ENCODE measurements at places on chromosomes 7 and 10.

GRCh38 chr10:45339894-45340293 lies 24.5 kb upstream of the OR13A1 start:
- DNase-seq = no peak

DNA sequence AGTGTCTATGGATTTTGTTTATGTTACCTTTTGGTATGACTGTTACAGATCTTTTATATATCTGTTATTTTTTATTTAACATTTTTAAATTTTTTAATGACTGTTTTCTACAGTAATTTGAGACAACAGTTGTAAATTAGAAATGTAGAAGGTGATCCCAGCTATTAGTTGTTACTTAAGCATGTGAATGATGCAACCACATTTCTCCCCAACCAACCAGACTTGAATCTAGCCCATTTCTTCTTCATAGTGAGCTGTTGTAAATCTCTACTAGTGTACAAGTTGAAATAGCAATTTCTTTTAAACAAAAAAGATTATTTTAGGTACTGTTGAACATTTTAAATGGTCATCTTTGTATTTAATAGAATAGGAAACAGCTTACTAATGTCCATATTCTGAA lies 18.0 kb downstream of the TMEM106B start:
- no peak for DNase-seq

- DNase-seq = no peak
Observed at GRCh38 chr10:100612601-100613595, 77.2 kb downstream of the HIF1AN start.

GRCh38 chr7:43659549-43659896 lies 69.8 kb downstream of the COA1 start:
- DNase-seq = no peak

DNA sequence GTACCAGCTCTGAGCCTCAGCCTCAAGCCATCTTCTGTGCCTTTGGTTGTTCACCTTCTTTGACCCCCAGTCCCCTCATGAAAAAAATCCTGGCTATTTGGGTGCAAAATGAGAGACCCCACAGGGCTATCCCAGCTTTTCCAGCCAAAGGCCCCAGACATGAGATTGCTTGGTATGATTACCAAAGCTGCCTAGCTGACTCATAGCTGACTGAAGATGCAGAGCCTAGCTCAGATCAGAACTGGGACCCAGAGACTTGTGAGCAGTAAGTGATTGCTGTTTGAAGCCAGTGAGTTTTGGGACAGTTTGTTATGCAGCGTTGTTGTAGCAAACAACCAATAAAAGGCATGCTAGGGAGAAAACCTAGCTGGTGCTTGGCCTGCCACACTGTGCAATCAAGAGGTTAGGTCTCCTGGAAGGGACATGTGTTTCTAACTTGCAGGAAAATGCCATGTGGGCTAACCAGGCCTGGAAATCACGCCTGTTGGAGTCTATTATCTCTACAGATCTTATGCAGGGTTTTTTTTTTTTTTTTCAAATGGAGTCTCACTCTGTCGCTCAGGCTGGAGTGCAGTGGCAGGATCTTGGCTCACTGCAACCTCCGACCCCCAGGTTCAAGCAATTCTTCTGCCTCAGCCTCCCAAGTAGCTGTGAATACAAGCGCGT lies 48.0 kb upstream of the DAGLB start:
- DNase-seq = no peak

GRCh38 chr7:142438235-142438922 lies 180.5 kb upstream of the PRSS58 start:
- no peak for DNase-seq

DNA sequence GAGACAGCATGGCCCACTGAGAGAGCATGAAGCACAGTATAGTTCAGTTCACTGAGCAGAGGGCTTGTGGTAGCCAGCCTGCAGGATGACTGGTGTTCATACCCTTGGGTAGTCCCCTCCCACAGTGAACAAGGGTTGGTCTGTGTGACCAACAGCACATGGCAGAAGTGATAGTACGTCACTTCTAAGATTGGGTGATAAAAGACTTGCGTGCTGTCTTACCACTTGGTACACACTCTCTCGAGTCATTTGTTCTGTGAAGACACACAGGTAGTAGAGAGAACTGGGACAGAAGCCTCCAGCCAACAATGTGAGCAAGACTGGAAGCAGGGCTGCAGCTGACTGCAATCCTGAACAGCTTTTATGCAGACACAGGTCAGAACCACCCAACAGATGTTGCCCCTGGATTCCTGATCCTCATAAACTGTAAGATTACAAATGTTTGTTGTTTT lies 14.6 kb downstream of the EPC1 start:
- no peak for DNase-seq

GRCh38 chr7:146449625-146450024 lies 333.0 kb downstream of the CNTNAP2 start:
- no peak for DNase-seq

DNA sequence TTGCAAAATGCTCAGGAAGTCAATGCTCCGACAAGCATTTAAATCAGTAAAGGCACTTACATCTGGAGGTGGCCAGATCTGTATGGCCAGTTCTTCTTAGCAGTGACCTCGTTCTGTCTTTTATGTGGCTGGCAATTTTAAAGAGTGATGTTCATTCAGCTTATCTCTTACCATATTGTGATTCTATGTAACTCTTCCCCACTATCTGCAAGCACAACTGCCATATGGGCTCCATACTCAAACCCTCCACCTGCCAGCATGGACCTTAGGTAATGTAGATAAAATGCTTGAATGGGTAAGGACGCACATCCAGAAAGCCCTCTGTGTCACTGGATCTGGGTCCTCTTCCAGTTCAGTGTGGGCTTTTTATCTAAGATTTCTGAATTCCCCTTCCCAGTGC lies 42.4 kb upstream of the STK17A start:
- no peak for DNase-seq

DNA sequence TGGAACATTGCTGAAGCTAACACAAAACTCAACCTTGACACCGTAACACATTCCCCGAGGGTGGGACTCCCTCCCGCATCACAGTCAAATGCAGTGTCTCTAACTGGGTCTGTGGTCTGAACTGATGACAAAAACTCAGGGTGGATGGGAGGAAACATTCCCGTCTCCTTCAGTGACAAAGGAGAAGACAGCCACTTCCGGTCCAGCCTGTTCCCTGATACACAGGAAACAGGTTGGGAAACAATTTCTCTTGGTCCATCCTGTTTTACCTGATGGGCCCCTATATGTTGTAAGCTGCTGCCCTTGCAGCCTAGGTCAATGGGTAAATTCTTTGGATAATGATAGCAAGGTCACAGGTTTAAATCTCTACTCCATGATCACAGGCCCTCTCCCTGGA lies 20.4 kb downstream of the SLC13A4 start:
- DNase-seq = no peak

GRCh38 chr7:55314967-55315366 lies 50.2 kb upstream of the LANCL2 start:
- DNase-seq = no peak

GRCh38 chr7:84363741-84364140 lies 169.2 kb upstream of the SEMA3A start:
- DNase-seq = no peak

- DNase-seq = no peak
Observed at GRCh38 chr10:112711366-112711765, 238.7 kb upstream of the TCF7L2 start.
